ENCODE measurements at places on chromosomes 3 and 15. TPM values are rescaled to one million over a fixed set of nuclear protein-coding genes. Genes with fewer than 3 reads are reported as not detected.

ACTRT3 gene
- total RNA-seq: 2.8 TPM

CLDN16 gene
- 2.5 TPM for total RNA-seq

C3orf85 gene
- not detected for total RNA-seq

ISLR2 gene
- total RNA-seq: not detected

LDHAL6B gene
- not detected for total RNA-seq

CERS3 gene
- not detected for total RNA-seq

FBLN2 gene
- total RNA-seq: 1.6 TPM

CPB1 gene
- total RNA-seq: not detected

CCR1 gene
- not detected for total RNA-seq

PRTG gene
- total RNA-seq: 8.6 TPM

RAD18 gene
- 12.0 TPM for total RNA-seq

DLL4 gene
- total RNA-seq: 213 TPM

AMT gene
- 1.9 TPM for total RNA-seq

CPNE9 gene
- not detected for total RNA-seq

OR5K3 gene
- total RNA-seq: not detected

TRIM42 gene
- total RNA-seq: not detected

CHL1 gene
- total RNA-seq: not detected

ARL14 gene
- not detected for total RNA-seq

SLC15A2 gene
- total RNA-seq: 0.29 TPM

CFAP100 gene
- not detected for total RNA-seq

Measured in glomerular endothelial cell (primary cell).